Left lung (tissue), 14 donors: ENCODE measurements at places on chromosomes 6 and 20.

GRCh38 chr20:40282541-40282940 is 406.5 kb downstream of the MAFB start:
- no peak for DNase-seq
- no peak overlapping the region for H3K27ac ChIP-seq
- H3K4me1 ChIP-seq: peaks cover 16% of the 10 kb centered on the region
- no peak overlapping the region for H3K4me3 ChIP-seq
- H3K36me3 ChIP-seq: no peaks in the 10 kb centered on the region
- no peaks in the 10 kb centered on the region for H3K27me3 ChIP-seq

DNA sequence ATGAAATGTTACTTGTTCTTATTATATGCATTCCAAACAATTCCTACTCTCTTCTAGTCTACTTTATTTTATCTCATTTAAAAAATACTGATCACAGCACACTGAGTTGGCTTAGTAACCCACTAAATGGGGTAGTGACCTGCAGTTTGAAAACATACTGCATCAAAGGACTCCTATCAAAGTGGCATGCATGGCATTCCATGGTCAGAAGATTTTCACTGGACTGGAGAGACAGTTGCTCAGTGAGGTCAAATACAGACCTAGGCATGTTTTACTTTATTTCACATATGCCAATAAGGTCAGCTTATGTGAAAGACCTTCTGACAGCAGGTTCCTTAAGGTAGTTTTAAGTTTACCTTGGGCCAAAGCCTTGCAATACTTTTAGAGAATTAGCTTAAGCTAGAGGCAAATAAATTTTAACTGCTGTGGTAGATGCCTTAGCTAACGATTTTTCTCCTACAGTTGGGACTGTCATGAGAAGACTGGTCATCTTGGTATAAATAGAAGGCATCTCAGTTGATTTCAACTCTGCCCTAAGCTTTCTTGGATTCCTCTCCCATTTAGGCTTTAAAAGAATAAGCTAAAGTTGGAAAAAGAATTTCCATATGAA is 35.1 kb downstream of the TPD52L1 start:
- no peak overlapping the region for H3K27ac ChIP-seq
- no peaks in the 10 kb centered on the region for H3K27me3 ChIP-seq
- H3K4me1 ChIP-seq: no peaks in the 10 kb centered on the region

- DNase-seq: no peak
- H3K4me3 ChIP-seq: no peak overlapping the region
- no peak overlapping the region for H3K27ac ChIP-seq
- no peaks in the 10 kb centered on the region for H3K27me3 ChIP-seq
- H3K36me3 ChIP-seq: no peaks in the 10 kb centered on the region
- no peaks in the 10 kb centered on the region for H3K4me1 ChIP-seq
Observed at GRCh38 chr6:125974214-125974866, 12.0 kb upstream of the TRMT11 start.

- DNase-seq: peak; percentile 53
- H3K27ac ChIP-seq: no peak overlapping the region
- H3K4me1 ChIP-seq: no peaks in the 10 kb centered on the region
- H3K36me3 ChIP-seq: no peaks in the 10 kb centered on the region
- no peak overlapping the region for H3K4me3 ChIP-seq
Observed at GRCh38 chr6:129859524-129859923, 1.6 kb downstream of the TMEM244 start.

DNA sequence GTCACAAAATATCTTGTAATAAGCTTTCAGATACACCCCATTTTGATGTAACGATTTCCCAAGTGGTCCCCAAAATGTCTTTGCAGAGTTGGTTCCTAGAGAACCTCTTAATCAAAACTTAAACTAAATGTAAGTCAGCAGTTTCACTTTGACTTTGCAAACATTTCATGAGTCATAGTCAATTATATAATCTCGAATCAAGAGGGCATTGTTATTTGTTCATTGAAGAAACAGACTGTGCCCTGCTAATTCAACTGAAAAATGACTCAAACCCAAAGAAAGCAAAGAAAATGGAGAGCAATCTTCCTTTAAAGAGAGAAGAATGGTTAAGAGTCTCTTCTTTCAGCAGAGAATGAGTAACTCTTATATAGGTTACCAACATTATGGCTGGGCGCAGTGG is 58.3 kb downstream of the IPCEF1 start:
- no peaks in the 10 kb centered on the region for H3K36me3 ChIP-seq
- DNase-seq: no peak
- H3K27ac ChIP-seq: peak overlapping the region; percentile 31
- H3K4me3 ChIP-seq: no peak overlapping the region
- no peaks in the 10 kb centered on the region for H3K27me3 ChIP-seq
- peaks cover 7% of the 10 kb centered on the region for H3K4me1 ChIP-seq

DNA sequence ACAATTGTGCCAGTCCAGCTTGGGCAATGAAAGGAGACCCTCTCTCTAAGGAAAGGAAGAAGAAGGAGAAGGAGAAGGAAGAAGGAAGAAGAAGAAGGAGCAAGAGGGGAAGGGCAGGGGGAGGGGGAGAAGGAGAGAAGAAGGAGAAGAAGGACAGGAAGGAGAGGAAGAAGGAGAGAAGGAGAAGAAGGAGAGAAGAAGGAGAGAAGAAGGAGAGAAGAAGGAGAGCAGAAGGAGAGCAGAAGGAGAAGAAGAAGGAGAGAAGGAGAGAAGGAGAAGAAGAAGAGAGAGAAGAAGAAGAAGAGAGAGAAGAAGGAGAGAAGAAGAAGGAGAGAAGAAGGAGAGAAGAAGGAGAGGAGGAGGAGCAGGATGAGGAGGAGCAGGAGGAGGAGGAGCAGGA is 22.5 kb upstream of the DEFB116 start:
- H3K36me3 ChIP-seq: no peaks in the 10 kb centered on the region
- no peak overlapping the region for H3K27ac ChIP-seq
- H3K4me1 ChIP-seq: no peaks in the 10 kb centered on the region
- DNase-seq: no peak

DNA sequence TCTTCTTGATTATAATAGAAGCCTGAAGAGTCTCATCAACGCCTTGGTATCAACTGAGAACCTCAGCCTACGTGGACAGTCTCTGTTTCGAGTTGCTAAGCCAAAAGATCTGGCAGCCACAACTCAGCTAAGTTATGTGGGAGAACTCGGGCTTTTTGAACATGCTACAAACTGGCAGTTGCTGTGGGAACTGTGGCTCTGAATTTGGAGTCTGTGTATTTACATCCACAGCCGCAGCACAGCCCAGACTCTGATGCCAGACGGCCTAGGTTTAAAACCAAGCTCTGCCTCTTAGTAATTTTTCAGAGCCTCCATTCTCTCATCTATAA is 35.8 kb downstream of the RIPOR2 start:
- H3K4me3 ChIP-seq: no peak overlapping the region
- no peak overlapping the region for H3K27ac ChIP-seq
- H3K27me3 ChIP-seq: no peaks in the 10 kb centered on the region
